ENCODE measurements at places on chromosomes 3 and 15.
A peak's percentile ranks its signal among the peaks of the same experiment; 100 is the strongest.

DNA sequence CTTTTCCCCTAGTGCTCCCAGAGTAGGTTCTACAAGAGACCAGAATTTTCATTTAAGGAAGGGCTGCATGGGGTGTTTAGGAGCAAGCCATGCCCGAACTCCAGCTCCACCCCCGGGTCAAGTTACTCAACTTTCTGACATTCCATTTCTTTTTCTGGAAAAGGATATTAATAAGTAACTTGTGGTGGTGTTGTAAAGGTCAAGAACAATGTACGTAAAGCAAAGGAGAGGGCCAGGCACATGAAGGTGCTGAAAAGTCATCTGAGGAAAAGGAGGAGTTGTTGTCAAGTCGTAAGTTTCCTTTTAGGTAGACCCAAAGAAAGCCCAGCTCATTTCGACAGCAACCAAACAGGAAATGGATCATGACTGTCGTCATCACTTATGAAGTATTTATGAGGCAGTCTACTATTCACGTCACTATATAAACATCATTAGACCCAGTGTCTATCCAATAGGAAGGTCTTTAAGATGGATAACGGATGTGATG is 319.6 kb upstream of the IL12A start:
- peak; percentile 39 for DNase-seq

DNA sequence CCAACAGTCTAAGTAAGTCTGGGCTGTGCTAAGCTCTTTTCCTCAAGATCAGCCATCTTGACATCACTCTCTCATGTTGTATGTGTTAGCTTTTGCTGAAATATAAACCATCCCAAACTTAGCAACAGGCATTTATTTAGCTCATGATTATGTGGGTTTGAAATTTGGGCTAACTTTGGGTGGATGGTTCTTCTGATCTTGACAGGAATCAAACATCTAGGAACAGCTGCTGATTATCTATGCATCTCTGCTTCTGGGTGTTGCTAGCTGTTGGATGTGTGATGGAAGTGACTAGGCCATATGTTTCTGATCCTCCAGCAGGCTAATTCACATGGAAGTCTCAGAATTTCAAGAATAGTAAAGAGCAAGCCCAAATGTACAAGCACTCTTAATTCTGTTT is 615.2 kb upstream of the TGFBR2 start:
- no peak for DNase-seq

DNA sequence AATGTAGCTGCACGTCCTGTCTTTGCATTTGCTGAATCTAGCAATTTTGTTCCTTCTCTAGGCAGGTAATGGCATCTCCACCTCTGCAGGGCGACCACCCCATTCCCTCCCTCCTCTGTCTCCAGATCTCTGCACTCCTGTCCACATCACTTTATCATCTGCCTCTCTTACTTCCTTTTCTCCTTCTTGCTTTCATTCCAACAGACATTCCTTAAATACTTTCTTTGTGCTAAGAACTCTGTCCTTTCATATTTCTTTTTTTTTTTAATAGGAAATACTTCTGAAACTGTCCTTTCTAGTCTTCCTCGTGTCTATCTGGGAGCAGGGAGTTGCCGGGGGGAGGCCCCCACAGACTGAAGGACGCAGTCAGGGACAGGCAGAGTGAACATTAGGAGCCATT is 7.2 kb downstream of the ITIH3 start:
- no peak for DNase-seq

DNA sequence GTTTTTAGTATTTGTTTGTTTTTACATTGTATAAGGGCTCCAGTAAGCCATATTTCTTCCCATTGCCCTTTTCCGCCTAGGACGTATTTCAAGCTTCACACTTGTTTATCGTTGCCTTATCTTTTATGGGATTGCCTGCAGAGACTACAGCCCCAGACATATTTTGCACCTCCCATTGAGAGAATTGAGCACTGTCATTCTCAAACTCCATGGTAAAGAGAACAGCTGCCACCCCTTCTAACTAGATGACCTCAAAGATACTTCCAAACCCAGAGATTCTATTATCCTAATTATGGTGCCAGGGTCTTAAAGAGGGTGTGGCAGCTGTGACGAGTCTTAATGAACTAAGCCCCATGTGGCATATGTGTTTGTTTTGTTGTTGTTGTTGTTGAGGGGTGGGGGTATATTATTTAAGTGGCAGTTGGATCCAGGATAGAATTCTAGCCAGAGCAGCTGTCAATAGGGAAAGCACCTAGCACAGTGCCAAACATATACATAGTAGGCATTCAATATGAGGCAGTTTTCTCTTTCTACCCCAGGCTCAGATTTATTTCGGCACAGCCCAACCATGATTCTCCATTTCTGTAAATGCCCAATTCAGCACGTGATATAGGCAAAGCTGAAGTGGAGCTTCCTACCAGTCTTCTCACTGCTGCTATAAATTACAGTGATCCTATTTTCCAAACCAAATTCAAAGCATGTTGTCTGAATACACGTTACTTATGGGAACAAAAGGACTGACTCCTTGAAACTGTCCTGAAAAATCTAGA is 932 bp upstream of the TP53BP1 start:
- DNase-seq, result no peak

- no peak for DNase-seq
Observed at GRCh38 chr3:89699771-89700170, 592.4 kb downstream of the EPHA3 start.

DNA sequence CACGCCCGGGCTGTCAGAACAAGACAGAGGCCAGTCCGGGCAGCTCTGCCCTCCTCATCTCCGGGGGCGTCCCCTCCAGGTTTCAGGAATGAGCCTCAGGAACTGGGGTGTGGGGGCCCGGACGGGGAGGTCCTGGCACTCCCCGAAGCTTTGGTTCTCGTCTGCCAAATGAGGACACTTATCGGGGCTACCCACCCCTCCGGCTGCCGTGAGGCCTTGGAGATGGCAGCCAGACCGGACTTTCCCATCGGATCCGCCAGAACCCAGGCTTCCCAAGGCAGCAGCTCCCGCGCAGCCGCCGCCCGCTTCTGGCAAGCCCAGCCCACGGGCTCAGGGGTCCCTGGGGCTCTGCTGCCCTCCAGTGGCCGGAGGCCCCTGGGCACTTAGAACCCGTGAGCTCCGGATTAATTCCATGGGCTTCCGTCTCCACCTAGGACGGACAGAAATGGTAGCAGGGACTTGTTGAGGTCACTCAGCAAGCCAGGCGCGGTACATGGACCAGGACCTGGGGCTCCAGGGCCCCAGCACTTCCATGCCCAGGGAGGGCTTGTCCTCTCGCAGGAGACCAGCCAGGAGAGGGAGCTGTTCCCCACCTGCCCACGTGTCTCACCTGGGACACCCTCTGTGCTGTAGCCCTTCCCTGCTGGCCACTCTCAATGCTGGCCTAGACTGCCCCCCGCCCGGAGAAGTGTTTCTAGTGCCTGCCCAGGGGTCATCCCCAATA is 89.4 kb downstream of the LINGO1 start:
- peak; percentile 87 for DNase-seq

DNA sequence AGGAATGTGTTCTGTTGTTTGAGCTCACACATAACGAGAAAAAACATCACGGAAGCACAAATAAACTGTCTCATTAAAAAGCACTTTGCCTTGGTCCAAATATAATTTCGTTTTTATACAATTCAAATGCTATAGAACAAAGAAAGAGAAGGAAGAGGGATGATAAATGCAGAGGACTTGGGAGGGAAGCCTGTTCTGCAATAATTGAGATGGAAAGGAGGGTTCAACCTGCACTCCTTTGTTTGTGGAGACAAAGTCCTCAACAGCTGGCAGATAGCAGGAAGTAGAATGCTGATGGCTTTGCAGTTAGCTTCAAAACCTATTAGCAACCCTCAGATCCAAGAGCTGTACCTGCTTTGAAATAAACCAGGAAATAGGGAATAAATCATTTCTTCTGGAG is 1010.8 kb downstream of the FHIT start:
- no peak for DNase-seq

- DNase-seq, result no peak
Observed at GRCh38 chr3:38276081-38276916, 5.8 kb upstream of the SLC22A14 start.

DNA sequence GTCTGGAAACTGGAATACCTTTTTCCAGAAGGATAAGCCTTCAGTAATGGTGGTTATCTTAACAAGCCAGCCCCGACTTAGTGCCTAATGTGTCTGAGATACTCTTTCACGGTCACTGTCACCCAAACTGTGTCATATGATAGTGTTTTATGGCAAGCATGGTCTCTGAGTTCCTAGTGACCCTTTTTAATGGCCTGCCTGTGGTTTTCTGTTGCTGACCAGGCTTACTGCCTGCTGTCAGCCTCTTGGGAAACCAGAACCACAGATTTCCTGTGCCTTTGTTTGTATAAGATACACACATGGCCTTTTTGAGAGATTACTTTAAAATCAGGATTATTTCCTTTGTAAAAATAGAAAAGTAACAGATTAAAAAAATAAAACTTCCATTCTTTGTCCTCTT is 22.4 kb downstream of the HPS3 start:
- DNase-seq, result no peak
